ENCODE measurements at places on chromosomes 11 and 22.

DNA sequence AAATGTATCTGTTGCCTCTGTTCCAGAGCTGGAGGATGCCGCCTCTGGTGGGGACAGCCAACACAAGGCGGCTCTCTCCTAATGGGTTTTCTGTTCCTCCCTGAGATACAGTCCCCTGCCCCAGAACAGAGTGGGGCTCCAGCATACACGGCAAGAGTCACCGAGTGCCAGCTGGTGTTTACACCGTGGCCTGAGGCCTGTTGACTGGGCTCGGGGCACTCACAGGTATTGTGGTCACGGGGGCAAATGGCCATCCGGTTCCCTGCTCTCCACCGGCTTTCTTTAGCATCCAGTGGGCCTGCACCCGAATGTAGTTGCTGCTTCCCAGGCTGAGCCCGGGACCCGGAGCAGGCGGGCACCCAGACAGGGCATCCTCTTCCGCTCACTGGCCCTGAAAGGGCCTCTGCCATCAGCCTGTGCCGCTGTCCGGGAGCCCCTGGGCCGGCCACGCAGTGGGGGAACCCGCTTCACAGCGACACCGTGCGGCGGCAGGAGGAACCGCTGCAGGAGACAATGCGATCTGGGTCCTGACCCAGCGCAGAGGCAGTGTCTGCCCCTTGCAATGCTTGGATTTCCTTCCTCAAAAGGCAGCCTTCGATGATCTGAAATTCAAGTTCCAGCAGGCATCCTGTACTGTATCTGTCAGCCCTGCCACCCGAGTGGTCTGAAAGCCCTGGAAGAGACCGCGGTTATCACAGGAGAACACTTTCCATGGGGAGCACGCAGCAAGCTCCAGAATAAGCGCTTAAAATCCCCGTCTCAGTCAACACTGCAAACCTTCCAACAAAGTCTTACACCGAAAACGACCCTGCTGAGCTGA is 859 bp upstream of the KRTAP5-5 start:
- DNase-seq: peak; percentile 75

- DNase-seq: no peak
These were observed 148.5 kb upstream of the HSD17B12 start for GRCh38 chr11:43532041-43532440.

GRCh38 chr11:35911013-35911412 is 32.8 kb upstream of the LDLRAD3 start:
- DNase-seq: no peak

GRCh38 chr22:40265783-40266182 is 80.5 kb upstream of the ADSL start:
- DNase-seq: no peak

GRCh38 chr11:114039551-114039950 is 20.0 kb upstream of the ZBTB16 start:
- DNase-seq: no peak

DNA sequence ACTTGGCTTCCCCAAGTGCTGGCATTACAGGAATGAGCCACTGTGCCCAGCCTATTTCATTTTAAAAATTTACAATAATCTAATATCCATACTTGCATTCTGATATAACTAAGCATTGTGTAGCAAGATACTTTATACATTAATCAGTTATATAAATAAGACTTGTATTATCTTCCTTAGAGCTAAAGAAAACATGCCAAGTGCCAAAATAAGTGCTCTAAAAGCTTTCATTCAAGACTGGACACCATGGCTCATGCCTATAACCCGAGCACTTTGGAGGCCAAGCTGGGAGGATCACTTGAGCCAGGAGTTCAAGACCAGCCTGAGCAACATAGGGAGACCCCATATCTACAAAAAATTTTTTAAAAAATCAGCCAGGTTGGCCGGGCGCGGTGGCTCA is 78.3 kb upstream of the CHRM4 start:
- DNase-seq: no peak

GRCh38 chr11:57321388-57322255 is 3.1 kb downstream of the TNKS1BP1 start:
- DNase-seq: no peak

DNA sequence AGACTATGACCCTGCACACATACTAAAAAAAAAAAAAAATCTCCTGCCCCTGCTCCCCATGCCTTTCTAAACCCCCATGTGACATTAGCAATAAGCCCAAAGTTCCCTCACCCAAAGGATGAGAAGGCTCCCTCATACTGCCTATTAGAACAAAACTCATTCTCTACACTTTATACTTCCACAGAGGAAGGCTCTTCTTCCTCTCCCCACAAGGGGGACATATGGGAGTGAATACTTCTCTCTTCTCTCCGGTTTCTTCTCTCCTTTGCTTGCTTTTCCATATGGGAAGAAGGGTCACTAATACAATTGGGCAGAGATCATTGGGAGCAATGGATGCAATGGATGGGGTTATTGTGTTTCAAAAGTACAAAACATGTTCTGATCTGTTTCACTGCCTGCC is 3.3 kb downstream of the OR52L1 start:
- no peak for DNase-seq

- DNase-seq: peak; percentile 28
These were observed 865 bp downstream of the RBM14 start for GRCh38 chr11:66617155-66617834.

GRCh38 chr11:126604461-126604860 is 249.0 kb downstream of the ST3GAL4 start:
- DNase-seq: no peak

DNA sequence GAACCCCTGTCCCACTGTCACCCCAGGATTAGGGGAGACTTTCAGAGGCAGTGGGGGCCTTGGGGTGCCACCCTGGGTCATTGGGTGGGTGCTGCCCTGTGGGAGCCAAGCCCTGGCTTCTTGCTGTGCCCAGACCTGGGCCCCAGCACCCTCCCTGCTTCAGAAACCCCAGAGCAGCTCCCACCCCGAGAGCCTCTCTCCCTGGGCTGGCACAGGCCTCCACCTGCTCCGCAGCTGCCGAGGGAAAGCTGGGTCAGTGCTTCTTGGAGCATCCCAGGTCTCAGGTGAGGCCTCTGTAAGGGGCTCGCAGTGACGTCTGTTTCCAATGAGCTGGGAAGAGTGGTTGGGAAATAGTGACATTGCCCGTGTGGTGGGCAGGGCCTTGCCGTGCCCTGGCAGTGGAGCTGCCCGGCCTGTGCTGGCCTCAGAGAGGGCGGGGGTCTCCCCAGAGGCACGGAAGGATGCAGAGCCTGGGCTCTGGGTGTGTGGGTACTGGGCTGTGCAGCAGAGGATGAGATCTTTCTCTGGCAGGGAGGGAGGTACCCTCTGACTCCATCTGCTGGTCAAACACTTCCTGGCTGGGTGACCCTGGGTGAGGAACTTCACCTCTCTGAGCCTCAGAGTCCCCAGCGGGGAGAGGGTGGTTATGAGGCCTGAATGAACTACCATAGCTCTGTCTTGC is 23.0 kb downstream of the C22orf23 start:
- peak; percentile 17 for DNase-seq

DNA sequence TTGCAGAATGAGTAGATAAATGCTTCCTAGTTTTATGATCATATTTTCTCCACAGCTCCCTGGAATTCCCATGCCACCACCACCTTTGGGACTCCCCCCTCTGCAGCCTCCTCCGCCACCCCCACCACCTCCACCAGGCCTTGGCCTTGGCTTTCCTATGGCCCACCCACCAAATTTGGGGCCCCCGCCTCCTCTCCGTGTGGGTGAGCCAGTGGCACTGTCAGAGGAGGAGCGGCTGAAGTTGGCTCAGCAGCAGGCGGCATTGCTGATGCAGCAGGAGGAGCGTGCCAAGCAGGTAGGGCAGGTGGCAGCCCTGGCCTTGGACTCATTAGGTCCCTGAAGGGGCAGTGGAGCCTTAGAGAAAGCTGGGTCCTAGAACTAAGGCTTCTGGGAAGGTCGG is 2.9 kb downstream of the SF3B2 start:
- DNase-seq: no peak

DNA sequence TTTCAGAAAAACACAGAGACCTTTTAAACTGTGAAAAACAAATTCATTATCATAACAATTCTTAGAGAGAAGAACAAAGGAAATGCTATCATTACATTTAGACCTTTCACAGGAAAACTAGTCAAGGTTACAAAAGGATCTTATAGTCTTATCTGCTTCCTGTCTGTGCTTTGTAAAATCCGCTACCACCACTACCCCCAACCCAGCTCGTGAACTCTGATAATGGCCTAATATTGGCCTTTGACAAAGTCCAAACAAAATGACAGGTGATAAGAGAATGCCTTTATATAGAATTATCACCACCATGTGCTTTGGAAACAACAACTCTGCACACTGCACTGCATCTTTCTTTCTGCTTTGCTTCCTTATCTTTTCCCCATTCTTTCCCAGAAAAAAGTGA is 272.5 kb downstream of the SBF2 start:
- no peak for DNase-seq

- DNase-seq: no peak
These were observed 63.2 kb upstream of the BIRC3 start for GRCh38 chr11:102254047-102254446.

- DNase-seq: no peak
These were observed 14.7 kb upstream of the PLAAT4 start for GRCh38 chr11:63521896-63522295.

DNA sequence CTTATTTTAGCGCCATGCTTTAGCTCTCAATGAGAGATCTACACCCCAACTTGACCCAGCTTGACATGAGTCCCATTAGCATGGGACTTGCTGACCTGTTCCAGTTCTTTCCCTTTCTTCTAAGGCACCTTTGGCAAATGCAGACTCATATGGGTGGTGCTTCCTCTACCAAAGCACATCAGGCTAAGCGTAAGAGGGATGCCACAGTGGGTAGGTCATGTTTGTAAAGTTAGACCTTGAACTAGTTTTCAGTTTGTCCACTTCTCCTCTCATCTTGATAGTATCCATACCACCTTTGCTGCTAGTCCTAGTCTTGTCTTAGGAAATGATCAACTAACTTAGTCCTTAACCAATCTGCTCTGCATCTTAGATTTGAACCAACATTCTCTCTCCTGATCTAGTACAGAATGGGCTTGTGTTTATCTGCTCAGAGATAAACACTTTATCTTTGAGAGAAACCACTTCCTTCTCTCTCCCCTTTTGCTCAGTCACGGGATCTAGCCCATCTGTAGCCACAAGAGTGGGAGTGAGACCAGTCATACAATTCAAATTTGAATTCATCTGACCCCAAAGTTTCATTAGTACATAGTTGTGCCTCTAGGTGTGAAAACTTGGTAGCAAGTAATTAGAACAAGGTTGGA is 72.1 kb upstream of the CD44 start:
- DNase-seq: peak; percentile 49

GRCh38 chr11:8025816-8026215 is 38.7 kb downstream of the EIF3F start:
- no peak for DNase-seq

GRCh38 chr11:118635642-118636041 is 28.2 kb downstream of the PHLDB1 start:
- DNase-seq: no peak

DNA sequence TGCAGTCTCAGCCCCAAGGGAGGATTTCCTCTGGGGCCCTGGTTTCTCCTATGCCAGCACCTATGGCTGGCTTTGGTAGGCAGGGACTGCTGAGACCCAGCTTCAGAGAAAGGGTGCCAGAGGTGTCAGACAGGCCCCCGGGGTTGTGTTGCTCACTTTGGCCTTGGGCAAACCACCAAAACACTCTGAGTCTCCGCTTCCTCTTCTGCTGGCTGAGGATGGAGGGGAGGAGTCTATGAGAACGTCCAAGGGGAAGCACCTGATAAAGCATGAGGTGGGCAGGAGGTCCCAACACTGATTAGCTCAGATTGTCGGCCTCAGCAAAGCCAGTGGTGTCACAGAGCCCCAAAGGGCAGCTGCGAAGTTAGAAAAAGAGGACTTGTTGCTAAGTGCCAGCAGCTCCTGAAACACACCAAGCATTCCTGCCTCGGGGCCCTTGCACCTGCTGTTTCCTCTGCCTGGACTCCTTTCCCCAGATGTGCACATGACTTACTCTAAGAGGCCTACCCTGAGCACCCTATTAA is 10.5 kb downstream of the SMTNL1 start:
- DNase-seq: no peak

GRCh38 chr22:31155422-31155821 is 4.6 kb upstream of the RNF185 start:
- DNase-seq: no peak

- DNase-seq: peak; percentile 83
These were observed 3.9 kb downstream of the UCP3 start for GRCh38 chr11:74004759-74005615.

DNA sequence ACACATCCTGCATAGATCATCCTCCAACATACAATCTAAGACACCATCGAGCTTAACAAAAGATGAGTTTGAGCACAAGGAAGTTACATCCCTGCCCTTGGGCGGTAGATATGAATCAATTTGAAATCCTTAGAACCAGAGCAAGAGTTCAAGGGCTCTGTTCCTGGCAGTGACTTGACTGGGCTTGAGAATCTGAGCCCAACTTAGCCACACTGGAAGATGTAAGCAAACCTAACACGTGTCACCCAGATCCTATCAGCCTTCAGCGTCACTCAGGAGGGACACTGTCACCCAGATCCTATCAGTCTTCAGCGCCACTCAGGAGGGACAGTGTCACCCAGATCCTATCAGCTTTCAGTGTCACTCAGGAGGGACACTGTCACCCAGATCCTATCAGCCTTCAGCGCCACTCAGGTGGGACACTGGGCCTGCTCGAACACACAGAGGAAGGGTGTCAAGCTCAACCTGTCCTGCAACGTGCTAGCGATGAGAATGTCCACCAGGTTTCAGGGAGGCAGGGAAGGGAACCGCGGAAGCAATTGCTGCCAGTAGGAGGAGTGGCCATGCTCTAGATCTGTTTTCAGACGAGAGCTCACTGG is 32.8 kb upstream of the CTSD start:
- DNase-seq: no peak

GRCh38 chr11:31132531-31133421 is 236.8 kb downstream of the DCDC1 start:
- DNase-seq: no peak

GRCh38 chr11:64095949-64096348 is 60.2 kb downstream of the FLRT1 start:
- no peak for DNase-seq

- DNase-seq: no peak
These were observed 5.3 kb downstream of the KCNE3 start for GRCh38 chr11:74462009-74462408.

All from stimulated activated CD4-positive, alpha-beta T cell treated with anti-CD3 and anti-CD28 coated beads, Interleukin-15, amount 100 ng/mL, for 24 hours (primary cell).